Thyroid gland (tissue), 4 donors: ENCODE measurements at places on chromosomes 12 and 14. TPM values are rescaled to one million over a fixed set of nuclear protein-coding genes. Genes with fewer than 3 reads are reported as not detected.
A peak's percentile ranks its signal among the peaks of the same experiment; 100 is the strongest.

The BATF gene
- total RNA-seq: 6.6 TPM

The KRT7 gene
- 355 TPM for total RNA-seq

The SERPINA1 gene
- total RNA-seq: 25.4 TPM

GRCh38 chr12:83074358-83074894, 387.7 kb downstream of the TMTC2 start:
- no peak for DNase-seq

DNA sequence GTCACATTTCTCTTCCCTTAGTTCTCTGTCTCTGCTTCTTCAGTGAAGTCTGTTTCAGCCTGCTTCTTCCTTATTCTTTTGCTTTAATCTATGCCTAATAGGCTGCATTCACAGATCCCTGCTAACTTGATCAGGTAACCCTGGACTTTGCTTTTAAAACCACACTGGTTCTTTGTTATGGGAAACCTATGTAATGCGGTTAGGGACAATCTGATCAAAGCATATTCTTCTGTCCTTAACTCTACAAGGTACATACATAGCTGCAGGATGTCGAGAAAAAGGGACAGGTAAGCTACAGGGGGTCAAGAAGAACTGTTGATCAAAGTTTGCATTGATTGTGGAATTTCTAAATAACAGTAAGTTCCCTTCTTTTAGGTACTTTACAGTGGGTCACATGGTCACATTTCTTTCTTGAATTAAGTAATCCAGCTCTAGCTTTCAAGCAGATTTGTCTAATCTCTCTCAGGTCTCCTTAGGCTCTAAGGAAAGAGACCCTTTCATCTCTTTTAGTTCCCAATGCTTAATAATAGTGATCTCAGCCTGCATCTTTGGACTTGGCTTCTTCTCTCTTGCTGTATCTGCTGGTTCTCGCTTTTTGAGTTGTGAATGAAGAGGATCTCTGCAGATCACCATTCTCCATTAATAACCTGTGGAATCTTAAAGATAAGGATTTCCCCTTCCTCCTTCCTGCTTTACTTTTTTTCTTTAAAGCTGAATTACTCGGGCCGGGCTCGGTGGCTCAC, 3.8 kb downstream of the COPZ1 start:
- DNase-seq: no peak

- DNase-seq: no peak
Measured at GRCh38 chr12:98788396-98788795, 143.3 kb downstream of the APAF1 start.

The JPH4 gene
- 0.54 TPM for total RNA-seq

DNA sequence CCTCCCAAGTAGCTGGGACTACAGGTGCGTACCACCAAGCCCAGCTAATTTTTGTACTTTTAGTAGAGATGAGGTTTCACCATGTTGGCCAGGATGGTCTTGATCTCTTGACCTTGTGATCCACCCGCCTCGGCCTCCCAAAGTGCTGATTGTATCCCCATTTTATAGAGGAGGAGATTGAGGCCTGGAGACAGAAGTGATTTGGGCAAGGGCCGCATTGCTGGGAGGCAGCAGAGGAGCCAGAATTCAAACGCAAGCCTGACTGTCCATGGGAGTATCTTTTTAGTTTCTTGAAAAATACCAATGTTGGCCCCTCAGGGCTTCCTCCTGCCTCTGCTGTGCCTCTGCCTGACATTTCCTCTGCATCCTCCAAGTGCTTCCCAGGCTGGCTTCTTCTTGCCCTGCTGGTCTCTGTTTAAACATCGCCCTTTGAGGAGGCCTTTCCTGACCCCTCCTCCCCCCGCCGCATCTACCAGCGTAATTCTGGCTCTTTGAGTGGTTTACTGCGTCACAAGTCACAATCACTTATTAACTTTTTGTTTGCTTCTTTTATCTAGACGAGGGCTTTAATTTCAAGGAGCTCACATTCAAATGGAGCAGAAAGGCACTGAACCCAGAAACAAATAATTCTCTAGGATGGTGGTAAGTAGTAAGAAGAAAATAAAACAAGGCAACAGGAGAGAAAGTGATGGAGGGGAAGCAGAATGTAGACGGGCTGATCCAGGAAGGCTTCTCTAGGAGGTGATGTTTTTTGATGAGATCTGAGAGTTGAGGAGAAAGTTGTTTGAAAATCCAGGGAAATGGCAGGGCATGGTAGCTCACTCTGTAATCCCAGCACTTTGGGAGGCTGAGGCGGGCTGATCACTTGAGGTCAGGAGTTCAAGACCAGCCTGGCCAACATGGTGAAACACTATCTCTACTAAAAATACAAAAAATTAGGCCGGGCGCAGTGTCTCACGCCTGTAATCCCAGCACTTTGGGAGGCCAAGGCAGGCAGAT, 91.0 kb upstream of the MED13L start:
- DNase-seq: peak; percentile 56

DNA sequence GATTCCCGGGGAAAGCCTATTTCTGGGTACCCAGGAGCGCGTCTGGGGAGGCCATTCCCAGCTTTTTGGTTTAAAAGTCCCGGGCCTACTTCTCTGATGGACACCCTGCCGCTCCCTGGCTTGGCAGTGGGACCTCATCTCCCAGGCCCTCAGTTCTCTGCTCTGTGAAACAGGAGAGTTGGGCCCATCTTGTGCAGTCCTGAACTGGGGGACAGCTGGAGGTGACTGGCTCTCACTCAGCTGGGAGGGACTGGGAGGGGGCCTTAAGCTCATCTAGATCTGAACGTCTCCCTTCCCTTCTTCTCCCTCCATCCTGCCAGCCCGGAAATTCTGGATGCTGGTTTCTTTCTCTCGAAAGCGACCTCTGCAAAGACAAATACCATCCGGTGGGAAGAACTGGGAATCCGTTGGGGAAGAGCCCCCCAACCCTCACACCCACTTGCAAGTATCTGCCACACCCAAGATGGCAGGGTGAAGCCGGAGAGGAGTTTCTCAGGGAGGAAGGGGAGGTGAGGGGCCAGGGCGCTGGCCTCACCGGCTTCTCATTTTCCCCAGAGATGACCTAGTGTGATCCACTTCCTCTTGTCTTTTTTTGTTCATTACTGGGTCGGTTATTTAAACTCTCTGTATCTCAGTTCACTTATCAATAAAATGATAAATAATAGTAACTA, 1.4 kb downstream of the RIN3 start:
- no peak for DNase-seq

- DNase-seq: no peak
Measured at GRCh38 chr12:31216479-31216878, 109.5 kb downstream of the SINHCAF start.

- no peak for DNase-seq
Measured at GRCh38 chr14:44565968-44566367, 58.9 kb upstream of the FSCB start.

The REP15 gene
- 7.2 TPM for total RNA-seq

The HECTD4 gene
- 70.2 TPM for total RNA-seq

DNA sequence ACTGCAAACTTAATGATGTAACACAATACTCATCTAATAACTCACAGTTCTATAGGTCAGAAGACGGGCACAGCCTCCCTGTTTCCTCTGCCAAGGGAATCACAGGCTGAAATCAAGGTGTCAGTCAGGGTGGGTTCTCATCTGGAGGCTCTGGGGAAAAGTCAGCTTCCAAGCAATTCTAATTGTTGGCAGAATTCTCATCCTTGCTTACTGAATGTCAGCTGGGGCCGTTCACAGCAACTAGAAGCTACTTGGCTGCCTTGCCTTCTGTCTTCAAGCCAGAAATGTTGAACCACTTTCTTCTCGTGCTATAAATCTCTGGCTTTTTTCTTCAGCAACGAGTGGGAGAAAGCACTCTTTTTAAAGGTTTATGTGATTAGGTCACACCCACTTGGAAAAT, 80.1 kb upstream of the PDZRN4 start:
- DNase-seq: no peak

- DNase-seq: peak; percentile 59
Measured at GRCh38 chr12:120639771-120640721, at the start of gene CABP1. TSS of gene CABP1 (plus strand) at chr12:120640626. CDS start at chr12:120640686, 60 bp downstream.

GRCh38 chr12:7989827-7990491, 42.6 kb upstream of the FOXJ2 start:
- no peak for DNase-seq

DNA sequence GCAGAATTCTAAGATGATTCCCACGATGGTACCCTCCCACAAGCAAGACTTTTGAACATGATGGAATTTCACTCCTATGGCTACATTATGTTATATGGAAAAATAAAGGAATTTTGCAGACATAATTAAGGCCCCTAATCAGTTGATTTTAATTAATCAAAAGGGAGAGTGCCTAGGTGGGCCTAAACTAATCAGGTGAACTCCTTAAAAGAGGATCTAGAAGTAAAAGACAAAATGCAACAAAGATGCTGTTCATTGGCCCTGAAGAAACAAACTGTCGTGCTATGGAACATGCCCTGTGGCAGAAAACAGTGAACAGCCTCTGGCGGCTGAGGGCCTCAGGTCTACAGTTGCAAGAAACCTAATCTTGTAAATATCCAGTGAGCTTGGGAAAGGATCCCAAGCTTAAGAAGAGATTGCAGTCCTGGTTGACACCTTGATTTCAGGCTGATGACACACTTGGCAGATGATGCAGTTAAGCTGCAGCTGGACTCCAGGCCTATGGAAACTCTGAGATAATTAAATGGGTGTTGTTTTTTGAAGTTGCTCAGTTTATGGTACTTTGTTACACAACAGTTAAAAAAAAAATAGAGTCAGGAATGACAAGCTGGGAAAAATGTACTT, 13.8 kb downstream of the TMCC3 start:
- no peak for DNase-seq

The MGP gene
- total RNA-seq: 445 TPM

- no peak for DNase-seq
Measured at GRCh38 chr14:86153480-86153879, 623.5 kb downstream of the FLRT2 start.

DNA sequence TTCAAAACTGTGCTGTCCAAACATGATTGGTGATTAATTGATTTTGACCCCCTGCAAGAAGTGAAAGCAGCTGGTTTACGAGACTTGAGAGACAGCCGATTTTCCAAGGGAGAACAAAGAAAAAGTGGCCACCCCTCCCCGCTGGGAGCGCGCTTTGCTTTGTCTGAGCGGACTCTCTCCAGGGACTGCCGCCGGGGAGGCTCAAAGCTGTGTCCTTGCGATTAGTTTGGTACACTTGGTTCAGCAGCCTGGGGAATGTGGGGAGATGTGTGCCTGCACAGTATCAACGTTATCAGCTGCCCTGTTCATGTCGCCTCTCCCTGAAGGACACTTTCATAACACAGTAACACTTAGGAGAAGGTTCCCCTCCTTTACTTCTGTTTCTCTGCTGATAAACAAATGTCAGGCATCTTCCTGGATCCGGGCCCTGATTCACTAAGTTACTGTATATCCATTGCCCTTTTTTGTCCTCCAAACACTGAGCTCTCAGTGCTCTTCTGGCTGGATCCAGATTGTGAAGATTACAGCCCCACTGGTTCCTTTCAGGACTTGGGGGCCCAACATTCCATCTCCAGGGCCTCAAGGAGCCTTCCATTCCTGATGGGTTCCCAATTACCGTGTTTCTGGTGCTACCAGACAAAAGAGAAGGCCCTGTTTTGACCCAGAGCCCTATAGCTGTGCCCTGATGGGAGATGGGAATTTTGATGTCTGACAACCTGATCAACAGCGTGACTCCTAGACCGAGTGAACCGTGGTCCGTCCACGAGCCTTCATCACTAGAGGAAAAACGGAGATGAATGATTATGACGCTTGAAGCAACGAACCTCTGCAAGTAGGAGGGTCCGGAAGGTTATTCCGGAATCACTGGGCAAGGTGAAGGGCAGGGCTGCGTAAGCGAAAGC, 31.7 kb upstream of the TUBA1C start:
- no peak for DNase-seq

The LRP1-AS gene
- total RNA-seq: not detected

DNA sequence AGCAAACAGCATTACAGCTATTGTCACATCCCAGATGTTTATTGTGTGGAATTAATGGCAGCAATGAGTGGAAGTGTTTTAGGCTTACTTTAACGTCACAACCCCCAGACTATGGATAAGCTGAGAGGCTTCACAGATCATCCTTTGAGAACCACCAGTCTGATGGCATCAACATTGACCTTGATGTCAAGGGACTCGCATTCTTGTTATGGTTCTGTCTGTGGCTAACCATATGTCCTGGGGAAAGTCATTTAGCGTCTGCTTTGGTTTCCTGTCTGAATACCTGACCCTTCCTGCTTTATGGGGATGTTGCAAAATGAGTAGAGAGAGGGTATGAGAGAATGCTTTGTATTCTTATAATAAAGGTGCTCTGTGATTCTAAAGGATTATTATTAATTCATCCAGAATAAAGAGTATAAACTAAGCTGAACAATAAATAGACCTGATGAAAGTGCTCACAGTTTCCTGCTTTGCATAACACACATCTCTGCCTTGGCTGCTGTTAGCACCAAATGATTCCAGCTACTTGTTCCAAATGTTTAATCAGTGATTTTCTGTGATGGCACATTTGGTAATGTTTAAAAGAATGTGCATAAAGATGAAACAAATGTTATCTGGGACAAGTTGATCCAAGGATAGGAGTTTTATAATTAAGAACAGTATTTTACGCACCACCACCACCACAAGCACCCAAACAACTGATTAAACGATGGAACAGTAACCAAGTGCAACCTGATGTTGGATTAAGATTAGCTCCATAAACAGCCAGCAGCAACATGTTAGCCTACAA, 116.9 kb upstream of the LRIG3 start:
- no peak for DNase-seq

DNA sequence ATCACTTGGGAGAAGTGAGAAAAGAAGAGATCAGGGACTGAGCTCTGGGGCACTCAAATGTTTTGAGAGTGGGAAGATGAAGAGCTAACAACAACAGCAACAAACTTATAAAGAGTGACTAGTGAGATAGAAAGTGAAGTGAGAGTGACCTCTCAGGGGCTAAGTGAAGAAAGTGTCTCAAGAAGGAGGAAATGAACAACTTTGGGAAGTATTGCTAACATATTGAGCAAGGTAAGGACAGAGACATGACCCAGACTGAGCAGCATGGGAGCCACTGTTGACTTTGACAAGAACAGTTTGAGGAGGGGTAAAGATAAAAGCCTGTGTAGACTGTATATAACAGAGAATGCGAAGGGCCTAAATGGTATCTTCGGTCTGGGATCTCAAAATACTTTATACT, 155.1 kb upstream of the BTG1 start:
- no peak for DNase-seq

DNA sequence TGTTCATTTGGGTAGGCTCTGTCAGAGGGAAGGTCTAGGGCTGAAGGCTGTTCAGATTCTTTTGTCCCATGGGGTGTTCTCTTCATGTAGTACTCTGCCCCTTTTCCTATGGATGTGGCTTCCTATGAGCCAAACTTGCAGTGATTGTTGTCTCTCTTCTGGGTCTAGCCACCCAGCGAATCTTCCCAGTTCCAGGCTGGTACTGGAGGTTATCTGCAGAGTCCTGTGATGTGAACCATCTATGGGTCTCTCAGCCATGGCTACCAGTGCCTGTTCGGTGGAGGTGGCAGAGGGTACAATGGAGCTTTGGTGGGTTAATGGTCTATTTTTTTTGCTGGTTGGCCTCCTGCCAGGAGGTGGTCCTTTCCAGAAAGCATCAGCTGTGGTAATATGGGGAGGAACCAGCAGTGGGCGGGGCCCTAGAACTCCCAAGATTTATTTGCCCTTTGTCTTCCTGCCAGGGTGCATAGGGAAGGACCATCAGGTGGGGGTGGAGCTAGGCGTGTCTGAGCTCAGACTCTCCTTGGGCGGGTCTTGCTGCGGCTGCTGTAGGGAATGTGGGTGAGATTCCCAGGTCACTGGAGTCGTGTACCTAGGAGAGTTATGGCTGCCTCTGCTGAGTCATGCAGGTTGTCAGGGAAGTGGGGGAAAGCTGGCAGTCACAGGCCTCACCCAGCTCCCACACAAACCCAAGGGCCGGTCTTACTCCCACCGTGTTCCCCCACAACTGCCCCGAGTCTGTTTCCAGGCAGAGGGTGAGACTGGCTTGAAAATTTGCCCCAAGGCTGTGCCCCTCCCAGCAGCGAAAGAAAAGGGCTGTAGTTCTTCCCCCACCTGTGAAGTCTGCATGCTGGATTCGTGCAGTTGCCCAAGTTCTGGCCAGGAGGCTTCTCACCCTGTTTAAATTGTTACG, 17.5 kb downstream of the MTRFR start:
- no peak for DNase-seq
